ENCODE measurements at places on chromosomes 6 and 20.
A peak's percentile ranks its signal among the peaks of the same experiment; 100 is the strongest.

DNA sequence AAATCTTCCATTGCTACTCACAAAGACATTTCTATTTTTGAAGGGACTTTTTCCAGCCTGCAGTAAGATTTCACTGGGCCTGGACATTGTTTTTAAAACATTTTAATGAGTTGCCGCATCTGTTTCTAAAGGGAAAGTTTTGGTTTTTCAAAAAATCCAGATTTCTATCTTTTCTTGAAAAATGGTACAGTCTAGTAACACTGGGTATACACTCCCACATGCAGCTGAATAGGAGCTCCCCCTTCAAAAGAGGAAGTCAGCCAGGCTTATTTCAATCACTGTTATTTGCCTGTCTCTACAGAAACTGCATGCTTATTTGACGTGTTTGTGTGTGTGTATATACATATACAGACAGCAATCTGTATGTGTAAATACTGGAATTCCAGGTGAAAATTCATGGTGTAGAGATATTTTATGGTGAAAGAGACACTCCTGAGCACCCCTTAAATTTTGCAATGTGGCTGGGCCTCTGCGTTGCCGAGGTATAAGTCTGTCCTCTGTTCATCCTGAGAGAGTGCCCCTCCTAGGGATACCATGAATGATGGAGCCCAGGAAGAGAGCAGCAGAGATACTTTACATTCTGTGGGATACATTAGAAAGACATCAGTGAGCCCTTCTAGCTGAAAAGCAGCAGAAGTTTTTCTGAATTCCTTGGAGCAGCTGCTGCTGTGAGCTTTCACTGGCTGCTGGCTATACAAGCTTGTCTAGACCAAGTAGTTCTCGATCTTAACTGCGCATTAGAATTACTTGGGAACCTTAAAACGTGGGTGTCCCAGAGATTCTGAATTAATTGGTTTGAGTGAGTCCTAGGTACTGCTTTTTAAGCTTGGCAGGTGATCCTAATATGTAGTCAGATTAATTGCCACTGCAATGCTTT is 12.0 kb upstream of the ABRACL start:
- DNase-seq = no peak

DNA sequence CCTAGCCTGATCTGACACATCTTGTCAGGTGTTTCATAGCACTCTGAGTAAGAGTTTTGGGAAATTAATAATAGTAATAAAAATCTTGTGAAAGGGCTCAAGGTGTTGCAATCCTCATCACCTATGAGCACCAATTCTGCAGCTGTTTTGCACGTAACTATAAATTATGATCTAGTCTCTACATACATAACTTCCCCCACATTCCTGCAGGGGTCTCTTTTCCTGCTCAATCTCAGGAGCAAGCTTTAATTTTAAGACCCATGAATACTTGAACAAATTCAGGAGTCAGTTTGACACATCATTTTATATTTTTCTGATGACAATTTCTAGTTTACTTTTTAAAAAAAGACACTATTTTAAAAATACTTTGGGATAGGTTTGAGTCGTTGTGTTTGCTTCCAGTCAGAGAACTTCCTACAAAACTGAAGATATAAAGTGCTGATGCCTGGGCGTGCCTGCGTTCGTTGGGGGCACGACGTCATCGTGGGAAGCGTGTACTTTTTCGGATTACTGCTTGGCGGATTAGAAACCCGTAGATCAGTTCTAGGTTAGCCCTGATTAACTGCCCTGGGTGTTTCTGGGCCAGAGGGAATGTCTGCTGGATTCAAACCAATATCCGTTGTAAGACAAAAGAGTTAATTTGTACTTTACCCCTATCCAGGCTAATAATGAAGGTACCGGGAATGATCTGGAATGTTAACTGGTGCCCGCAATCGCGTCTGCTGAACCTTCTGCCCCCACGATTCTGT is 1.0 kb upstream of the E2F3 start:
- DNase-seq = peak; percentile 48

DNA sequence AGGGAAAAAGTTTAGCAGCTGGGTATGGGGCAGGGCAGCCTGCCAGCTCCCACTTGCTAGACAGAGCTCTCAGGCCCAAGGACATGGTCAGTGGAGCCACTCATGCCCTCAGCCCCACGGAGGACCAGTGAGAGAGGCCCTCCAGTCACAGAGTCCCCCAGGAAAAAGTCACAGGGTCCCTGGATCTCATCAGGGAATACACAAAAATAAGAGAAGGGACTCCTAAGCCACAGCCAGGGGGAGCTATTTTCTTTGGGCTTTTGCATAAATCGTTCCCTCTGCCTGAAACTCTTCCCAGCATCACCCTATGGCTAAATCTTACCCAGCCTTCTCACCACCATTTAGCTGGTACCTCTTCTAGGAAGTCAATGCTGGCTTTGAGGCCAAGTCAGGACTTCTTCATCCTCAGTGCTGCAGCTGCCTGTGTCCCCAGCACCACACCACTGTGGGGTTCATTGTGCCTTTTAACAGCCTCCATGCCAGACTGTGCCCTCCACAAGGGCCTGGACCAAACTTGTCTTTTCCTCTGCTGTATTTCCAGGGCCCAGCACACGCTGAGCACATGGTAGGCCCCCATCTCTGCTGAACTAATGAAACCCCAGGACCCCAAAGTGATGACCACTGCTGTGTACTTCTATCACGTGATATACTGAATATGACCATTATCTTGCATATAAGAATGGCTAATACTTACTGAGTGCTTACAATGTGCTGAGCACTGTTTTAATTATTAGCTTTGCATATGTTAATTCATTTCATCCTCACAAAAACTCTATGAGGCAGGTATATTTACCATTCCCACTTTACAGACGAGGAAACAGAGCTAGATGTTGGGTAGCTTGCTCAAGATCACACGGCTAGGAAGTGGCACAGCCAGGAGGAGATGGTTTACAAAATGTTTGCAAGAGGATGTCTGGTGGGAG is 2.0 kb downstream of the ZNF335 start:
- DNase-seq = no peak

DNA sequence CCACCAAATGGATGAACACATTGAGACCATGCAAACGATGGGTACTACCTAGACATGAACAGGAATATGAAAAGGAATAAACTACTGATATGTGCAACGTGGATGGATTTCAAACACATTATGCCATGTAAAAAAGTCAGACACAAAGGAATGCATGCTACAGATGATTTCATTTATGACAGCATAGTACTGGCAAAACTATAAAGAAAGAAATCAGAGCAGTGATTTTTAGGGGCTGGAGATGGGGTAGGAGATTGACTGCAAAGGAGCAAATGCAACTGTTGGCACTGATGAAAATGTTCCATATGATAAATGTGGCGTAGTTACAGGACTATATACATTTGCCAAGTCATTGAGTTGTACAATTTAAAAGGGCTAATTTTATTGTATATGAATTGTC is 13.4 kb upstream of the COL12A1 start:
- DNase-seq = no peak

DNA sequence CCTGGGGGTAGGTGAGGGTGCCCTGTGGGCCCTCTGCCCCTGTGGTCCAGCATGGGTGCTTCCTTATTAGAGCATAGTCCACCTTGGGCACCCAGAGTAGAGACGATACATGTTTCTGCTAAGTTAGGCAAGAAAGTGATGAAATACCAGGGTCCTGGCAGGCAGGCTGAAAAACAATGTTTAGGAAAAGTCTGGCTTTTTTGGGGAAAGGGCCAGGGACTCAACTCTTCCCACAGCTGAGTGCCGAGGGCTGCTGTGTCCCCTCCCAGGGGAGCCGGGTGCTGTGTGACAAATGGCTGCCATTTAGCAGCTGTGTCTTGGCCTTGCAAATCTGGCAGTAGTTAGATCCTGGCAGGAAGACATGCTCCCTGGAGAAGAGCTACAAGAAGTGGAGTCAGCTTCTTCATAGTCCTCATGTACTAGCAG is 61.5 kb downstream of the RREB1 start:
- DNase-seq = no peak

DNA sequence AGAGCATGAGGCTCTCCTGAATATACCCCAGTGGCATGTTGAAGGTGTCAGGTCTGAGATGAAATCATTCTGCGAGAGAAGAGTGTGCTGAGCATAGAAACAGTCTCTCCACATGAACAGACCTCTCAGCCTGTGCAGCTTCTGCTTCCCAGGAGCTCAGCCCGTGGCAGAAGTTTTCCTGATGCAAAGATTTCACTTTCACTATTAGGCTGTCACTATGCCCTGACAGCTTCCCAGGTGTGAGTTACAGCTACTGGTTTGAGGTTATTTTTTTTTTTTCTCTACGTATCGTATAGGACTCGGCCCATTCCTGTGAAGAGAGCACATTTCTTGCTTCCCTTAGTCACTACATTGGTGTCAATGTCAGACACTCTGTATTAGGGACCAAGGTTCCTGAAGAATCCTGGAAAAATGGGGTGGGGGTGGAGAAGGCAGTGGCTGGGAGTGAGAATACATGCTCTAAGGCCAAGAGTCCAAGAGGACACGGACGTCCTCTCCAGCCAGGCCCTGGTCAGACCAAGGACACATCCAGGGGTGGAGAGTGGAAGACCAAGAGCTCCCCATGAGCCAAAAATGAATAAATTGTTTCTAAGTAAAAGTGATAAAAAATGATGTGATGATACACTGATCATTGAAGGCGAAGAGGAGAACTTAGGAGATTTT is 121.2 kb upstream of the AKAP12 start:
- DNase-seq = no peak

GRCh38 chr6:154479351-154479769 is 31.1 kb downstream of the CNKSR3 start:
- no peak for DNase-seq

DNA sequence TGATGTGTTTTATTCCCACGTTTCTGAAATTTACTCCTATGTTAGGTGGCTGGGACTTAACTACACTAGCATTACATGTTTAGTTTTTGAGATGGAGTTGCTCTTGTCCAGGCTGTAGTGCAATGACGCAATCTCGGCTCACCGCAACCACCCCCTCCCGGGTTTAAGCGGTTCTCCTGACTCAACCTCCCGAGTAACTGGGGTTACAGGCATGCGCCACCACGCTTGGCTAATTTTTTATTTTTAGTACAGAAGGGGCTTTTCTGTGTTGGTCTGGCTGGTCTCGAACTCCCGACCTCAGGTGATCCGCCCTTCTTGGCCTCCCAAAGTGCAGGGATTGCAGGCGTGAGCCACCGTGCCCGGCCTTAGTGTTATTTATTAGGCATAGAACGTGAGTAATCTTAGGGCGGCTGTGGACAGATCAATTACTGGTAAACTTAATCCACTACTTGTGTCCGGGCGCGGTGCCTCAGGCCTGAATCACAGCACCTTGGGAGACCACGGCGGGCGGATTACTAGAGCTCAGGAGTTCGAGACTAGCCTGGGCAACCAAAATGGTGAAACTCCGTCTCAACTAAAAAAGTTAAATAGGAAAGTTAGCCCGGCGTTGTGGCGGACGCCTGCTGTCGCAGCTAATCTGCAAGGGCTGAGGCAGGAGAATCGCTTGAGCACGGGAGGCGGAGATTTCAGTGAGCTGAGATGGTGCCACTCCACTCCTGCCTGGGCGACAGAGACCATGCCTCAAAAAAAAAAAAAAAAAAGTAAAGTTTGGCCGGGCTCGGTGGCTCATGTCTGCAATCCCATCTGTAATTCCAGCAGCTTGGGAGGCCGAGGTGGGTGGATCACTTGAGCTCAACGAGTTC is 123.7 kb upstream of the BTN3A2 start:
- DNase-seq = peak; percentile 51

- no peak for DNase-seq
These were observed 368.5 kb downstream of the ZFAND3 start for GRCh38 chr6:38187811-38188590.

DNA sequence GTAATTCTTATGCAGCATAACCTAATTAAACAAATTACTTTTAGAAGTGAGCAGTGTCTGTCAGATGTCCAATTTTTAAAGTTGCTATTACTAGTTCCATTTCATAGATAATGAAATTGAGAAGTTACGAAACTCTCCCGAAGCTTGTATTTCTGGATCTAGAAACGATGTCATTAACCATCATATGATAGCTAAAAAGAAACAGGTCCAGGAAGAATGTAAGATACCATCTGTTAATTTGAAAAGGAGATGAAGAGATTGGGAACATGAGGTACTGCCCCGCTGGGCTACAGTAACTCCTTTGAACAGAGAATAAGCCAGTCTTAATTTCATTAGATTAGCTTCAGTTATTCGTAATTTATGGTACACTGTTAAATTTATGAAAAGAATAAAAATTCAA is 47.5 kb upstream of the TMX4 start:
- DNase-seq = no peak

DNA sequence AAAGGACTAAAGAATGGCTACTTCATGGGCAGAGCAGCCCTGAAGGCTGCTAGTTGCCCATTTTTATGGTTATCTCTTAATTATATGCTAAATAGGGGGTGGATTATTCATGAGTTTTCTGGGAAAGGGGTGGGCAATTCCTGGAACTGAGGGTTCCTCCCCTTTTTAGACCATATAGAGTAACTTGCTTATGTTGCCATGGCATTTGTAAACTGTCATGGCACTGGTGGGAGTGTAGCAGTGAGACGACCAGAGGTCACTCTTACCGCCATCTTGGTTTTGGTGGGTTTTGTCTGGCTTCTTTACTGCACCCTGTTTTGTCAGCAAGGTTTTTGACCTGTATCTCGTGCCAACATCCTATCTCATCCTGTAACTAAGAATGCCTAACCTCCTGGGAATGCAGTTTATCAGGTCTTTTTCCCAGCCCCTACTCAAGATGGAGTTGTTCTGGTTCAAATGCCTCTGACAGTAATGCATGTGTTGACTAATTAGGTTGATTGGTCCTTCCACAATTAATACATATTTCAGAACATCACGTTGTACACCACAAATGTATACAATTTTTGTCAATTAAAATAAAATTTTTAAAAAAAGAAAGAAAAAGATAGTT is 139.5 kb downstream of the PDE7B start:
- no peak for DNase-seq

- no peak for DNase-seq
These were observed 118.6 kb downstream of the OGFRL1 start for GRCh38 chr6:71406865-71407860.

GRCh38 chr6:131292145-131292938 is 157.1 kb downstream of the AKAP7 start:
- no peak for DNase-seq

- DNase-seq = no peak
These were observed 2.4 kb downstream of the PARD6B start for GRCh38 chr20:50733644-50734349.

DNA sequence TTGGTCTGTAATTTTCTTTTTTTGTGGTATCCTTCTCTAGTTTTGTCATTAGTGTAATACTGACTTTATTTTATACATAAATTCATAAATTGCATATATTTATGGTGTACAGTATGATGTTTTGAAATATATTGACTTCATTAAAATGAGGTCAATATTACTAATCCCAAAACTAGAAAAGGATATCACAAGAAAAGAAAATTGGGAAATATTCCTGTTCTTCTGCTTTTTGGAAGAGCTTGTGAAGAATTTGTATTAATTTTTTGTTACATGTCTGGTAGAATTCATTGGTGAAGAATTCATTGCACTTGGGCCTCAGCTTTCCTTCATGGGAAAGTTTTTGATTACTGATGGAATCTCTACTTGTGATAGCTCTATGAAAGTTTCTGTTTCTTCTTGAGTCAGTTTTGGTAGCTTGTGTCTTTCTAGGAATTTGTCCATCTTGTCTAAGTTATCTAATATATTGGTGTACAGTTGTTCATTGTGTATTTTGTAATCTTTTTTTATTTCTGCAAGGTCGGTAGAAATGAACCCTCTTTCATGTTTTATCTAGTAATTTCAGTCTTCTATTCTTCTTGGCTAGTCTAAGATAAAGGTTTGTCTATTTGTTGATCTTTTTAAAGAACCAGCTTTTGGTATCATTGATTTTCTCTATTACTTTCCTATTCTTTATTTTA is 11.3 kb upstream of the ZNF451 start:
- no peak for DNase-seq
